ENCODE measurements at places on chromosomes 3 and 15.

DNA sequence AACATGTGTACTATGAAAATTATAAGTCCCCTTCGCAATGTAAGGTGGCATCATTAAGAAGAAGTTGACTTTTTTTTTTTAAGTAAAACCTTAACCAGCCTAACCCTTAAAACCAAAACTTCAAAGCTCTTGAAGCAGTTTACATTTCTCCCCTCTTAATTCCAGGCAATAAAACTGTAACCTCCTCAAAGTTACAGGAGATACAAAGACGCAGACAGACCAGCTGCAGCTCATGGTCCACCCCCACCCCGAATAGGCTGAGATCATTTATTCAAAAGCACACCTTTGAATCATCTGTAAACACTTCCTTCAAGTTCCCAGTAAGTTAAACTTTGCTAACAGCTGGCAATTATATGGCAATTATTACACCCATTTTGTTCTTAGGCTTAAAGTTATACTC, 414.5 kb downstream of the ERC2 start:
- H3K27ac ChIP-seq = no peak overlapping the region
- no peak for DNase-seq
- H3K27me3 ChIP-seq = no peaks in the 10 kb centered on the region
- no peaks in the 10 kb centered on the region for H3K4me1 ChIP-seq

GRCh38 chr3:117681619-117682018, 972.0 kb downstream of the TUSC7 start:
- no peak for DNase-seq
- H3K4me1 ChIP-seq = no peaks in the 10 kb centered on the region
- no peaks in the 10 kb centered on the region for H3K36me3 ChIP-seq
- H3K27me3 ChIP-seq = no peaks in the 10 kb centered on the region
- no peak overlapping the region for H3K4me3 ChIP-seq
- no peak overlapping the region for H3K27ac ChIP-seq

- H3K4me3 ChIP-seq = peak overlapping the region; percentile 97
- H3K4me1 ChIP-seq = peaks cover 61% of the 10 kb centered on the region
- H3K27me3 ChIP-seq = no peaks in the 10 kb centered on the region
- no peak for DNase-seq
- H3K27ac ChIP-seq = peak overlapping the region; percentile 97
Observed at GRCh38 chr15:25849157-25849921, 13.8 kb downstream of the ATP10A start.

- no peaks in the 10 kb centered on the region for H3K36me3 ChIP-seq
- no peak overlapping the region for H3K27ac ChIP-seq
- no peak for DNase-seq
- no peaks in the 10 kb centered on the region for H3K4me1 ChIP-seq
- H3K4me3 ChIP-seq = no peak overlapping the region
Observed at GRCh38 chr15:99845009-99845408, 111.8 kb upstream of the LYSMD4 start.

DNA sequence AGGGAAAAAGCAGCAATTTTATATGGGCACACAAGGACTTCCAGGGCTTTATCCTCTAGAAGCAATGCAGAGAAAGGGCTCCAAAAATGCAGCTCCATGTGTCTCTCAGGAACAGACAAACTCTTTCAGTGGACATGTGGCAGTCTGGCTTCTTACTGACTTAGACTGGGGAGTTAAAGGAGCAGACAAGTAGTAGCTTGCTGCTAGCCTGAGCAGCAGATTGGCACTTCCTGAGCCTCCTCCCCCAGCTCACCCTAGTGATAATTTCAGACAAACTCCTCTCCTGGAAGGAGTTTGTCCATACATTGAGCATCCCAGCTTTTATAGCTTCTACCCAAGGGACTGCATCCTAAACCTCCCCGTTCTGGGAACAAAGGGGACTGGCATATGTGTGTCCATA, 101.7 kb upstream of the MANF start:
- no peak for DNase-seq
- H3K27me3 ChIP-seq = no peaks in the 10 kb centered on the region
- H3K36me3 ChIP-seq = peaks cover 11% of the 10 kb centered on the region
- no peak overlapping the region for H3K27ac ChIP-seq
- no peaks in the 10 kb centered on the region for H3K4me1 ChIP-seq

DNA sequence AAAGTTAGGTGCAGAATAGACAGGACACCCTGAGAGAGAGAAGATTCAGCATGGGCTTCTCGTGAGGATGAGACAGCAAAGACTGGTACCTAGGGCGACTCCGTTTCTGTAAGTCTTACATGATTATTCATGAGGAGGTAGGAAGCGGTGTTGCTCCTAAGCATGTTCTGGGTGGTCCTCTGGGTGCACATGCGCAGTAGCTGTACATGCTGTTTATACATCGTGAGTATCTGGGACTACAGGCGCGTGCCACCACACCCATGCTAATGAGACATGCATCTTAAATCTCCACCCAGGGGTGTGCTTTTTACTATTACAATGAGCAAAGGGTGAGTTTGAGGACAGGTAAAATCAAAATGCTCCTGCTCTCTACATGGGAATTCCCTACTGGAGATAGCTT, 12.3 kb downstream of the ALPK3 start:
- peaks cover 31% of the 10 kb centered on the region for H3K27me3 ChIP-seq
- no peak for DNase-seq
- peaks cover 7% of the 10 kb centered on the region for H3K36me3 ChIP-seq
- no peak overlapping the region for H3K4me3 ChIP-seq
